Stimulated activated CD4-positive, alpha-beta T cell treated with anti-CD3 and anti-CD28 coated beads, Interleukin-2, amount 100 ng/mL, for 24 hours (primary cell): ENCODE measurements at places on chromosomes 4 and X.

- no peak for DNase-seq
These were observed 43.2 kb downstream of the ANOS1 start for GRCh38 chrX:8688776-8689175.

GRCh38 chr4:73619346-73619745 lies 890 bp downstream of the RASSF6 start:
- DNase-seq: no peak

GRCh38 chr4:95398217-95398616 lies 150.6 kb downstream of the UNC5C start:
- no peak for DNase-seq

DNA sequence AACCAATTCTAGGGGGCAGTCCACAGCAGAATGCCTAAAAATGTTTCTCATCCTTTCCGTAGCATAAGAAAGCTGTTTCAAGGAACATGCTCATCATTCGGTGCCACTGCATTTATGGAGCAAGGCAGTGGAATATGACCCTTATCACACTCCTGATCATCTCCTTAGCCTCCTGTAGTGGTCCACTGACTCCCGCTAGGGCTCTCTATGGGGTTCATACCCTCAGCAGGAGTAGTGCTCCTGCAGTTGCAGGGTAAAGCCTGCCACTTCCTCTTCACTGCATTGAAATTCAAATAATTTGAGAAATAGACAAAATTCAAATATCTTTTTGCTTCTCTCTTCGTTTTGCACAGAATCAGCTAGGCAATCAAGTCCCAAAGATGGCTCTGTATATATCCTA lies 107.0 kb downstream of the NDST3 start:
- DNase-seq: no peak

DNA sequence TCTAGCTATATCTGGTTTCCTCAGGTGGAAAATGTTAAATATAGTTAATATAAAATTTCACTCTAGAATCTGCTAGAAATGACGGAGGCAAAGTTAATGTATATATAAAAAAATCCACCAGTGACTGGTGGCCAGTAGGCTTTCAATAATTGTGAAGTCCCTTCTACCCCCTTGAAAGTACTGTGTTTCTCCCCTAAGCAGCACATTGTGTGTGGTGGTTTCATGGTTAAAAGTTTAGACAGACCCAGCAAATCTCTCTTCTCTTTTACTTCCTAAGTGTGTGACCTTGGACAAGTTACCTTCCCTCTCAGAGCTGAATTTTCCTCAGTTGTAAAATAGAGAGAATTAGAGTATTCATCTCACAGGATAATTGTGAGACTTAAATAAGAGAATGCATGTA lies 600 bp upstream of the HEPH start:
- no peak for DNase-seq

DNA sequence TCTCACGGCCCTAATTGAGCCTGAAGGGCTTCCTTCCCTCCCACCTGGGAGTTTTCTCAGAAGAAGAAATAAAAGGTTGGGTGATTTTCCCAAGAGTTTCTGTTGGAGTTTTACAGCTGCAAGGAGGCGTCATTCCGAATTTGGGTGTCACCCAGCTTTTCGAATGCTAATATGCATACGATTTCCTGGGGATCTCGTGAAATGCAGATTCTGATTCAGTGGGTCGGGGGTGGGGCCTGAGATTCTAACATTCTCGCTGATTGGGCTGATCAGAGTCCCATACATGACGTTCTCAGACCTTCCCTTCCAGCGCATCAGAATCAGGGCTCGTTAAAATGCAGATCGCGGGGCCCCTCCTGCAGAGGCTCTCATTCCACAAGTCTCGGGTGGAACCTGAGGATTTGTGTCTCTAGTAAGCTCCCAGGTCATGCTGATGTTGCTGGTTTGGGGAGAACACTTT lies 125.8 kb upstream of the STX18 start:
- no peak for DNase-seq

DNA sequence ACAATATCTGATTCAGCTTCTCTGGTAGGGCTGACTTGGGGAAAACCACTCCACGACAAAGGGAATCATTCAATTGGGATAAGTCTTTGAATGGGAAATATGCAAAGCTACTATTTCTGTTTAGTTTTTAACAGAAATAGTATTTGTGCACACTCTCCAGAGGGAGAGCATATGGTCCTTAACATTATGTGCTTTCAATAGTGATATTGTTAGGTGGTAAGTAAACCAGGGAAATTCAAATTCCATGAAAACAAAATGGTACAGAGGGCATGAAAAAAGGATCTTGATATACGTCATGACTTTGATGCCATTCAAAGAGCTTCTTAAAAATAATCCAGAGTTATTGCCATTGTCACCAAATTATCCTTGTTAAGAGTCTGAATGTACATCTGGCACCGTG lies 47.1 kb upstream of the CITED1 start:
- DNase-seq: no peak

DNA sequence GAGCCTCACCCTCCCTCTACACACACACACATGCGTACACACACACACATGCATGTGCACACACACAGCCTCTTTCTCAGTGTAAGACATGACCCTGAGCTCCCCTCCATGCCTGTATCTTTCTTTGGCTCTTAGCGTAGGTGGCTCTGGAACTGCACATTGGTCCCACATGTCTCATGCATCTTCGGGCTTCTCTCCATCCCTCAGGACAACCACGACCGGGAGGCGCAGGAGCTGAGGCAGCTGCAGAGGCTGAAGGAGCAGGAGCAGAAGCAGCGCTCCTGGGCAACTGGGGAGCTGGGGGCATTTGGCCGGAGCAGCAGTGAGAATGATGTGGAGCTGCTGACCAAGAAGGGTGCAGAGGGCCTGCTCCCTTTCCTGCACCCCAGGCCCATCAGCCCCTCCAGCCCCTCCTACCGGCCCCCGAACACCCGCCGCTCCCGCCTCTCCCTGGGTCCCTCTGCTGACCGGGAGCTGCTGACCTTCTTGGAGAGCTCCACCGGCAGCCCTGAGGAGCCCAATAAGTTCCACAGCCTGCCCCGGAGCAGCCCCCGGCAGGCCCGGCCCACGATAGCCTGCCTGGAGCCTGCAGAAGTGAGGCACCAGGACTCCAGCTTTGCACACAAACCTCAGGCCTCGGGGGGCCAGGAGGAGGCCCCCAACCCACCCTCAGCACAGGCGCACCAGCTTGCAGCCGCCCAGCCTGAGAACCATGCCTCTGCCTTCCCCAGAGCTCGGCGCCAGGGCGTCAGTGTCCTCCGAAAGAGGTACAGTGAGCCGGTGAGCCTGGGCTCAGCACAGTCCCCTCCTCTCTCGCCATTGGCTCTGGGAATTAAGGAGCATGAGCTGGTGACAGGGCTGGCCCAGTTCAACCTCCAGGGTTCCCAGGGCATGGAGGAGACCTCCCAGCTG lies 38.6 kb downstream of the FHDC1 start:
- no peak for DNase-seq

- no peak for DNase-seq
These were observed 8.7 kb upstream of the ITGB1BP2 start for GRCh38 chrX:71292669-71293365.

- DNase-seq: no peak
These were observed 31.8 kb downstream of the KLF3 start for GRCh38 chr4:38695809-38696208.

DNA sequence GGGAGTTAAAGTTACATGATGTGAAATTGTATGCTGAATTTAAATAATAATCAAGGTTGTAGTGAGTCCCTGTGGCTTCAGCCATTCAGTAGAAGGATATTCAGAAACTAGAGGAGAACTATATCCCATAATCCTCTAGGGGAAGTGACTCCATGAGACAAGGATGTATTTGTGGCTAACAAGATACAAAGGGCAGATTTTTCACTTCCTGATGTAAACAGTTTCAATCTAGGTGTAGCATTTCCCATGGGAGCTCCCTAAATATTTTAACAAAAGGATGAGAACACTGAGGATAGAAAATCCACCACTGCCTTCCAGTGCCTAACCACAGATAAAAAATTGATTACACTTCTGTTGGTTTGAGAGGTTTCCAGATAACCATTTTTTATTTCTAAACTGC lies 435.4 kb upstream of the TENM3 start:
- no peak for DNase-seq

DNA sequence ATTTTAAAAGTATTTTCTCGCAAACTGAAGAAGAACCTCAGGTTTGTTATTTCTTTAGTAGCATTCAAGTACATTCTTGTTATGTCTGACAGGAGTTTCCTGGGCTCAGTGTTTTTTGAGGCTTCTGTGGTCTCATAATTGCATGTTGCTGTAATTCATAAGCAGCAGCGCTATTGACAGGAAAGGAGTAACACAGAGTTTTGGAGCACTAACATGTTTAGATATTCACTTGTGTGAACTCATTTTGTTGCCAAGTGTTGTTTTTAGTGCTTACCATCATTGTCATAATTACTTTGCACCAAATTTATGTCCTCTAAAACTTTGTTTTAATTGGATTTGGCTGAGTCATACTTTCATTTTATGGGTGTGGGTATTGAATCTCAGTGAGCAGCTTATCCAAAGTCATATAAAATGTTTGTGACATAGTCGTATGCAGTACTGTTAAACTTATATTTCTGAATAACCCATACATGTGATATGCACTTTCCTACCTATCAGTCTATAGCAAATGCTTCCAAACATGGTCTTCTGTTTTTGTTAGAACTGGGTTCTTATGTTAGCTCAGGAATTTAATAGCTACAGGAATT lies 358.7 kb upstream of the CTSO start:
- no peak for DNase-seq

- no peak for DNase-seq
These were observed 6.3 kb upstream of the ATP10D start for GRCh38 chr4:47478804-47479203.

DNA sequence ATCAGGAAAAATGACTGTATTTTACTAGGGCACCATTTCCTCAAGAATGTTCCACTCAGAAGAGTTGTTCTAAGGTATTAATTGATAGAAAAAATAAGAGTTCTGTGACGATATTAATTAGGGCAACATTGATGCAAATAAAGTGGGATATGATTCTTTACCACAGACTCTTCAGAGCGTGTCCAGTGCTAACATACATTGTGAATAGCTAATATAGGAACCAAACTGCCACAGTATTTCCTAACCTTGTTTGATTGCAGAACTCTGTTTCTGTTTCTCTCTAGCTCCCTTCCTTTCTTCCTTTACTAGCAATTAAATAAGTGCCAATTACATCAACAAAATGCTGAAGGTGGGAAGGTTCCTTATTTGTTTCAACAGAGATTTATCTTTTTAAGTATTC lies 154.1 kb upstream of the CPEB2 start:
- no peak for DNase-seq

DNA sequence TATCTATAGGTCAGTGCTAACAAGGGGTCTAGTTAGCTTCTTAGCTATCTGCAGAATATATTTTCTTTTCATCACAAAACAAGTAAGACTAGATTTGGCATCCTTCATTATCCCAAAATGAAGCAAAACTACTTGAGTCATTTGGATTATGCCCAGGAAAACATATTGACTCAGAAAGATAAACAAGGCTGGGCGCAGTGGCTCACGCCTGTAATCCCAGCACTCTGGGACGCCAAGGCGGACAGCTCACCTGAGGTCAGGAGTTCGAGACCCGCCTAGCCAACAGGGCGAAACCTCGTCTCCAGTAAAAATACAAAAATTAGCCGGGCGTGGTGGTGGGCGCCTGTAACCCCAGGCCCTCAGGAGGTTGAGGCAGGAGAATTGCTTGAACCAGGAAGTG lies 18.0 kb upstream of the MND1 start:
- no peak for DNase-seq

DNA sequence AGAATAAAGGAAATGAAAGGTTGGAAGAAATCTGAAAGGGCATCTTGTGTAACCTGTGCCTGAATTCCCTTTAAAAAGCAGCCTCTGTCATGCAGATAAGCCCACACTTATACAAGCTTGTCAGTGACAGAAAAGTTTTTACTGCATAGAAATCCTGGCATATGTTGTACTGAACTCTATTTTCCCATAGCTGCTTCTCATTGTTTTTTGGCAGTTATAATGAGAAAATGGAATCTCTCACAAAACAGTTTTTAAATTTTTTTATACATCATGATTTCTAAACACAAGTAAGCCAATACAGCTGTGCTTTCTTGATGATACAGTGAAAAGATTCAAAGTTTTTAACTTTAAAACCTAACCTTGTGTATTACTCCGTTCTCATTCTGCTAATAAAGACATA lies 511.4 kb upstream of the ARX start:
- no peak for DNase-seq

- DNase-seq: no peak
These were observed 67.6 kb downstream of the PJA1 start for GRCh38 chrX:69097451-69098236.

DNA sequence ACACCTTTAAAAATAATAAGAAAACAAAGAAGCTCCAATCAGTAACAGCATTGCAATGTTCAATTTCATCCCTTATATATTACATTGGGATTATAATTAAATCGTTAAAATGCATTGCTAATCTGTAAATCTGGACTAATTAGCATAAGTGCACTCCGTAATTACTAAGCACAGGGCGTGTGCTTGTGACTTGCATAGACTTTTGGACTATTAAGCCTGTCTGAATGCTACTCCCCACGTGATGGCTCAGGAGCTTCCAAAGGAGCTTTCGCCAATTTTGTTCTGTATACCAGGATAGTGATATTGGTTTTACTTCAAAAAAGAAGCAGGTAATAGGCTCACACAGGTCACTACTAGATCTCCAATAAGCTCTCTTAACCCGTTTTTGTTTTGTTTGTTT lies 497.1 kb downstream of the SMARCA1 start:
- no peak for DNase-seq

- DNase-seq: no peak
These were observed at the start of gene FAM13A for GRCh38 chr4:89056953-89057398. FAM13A (minus strand) TSS chr4:89057185; CDS start chr4:89056964, 221 bp downstream.

GRCh38 chr4:1244978-1245471 lies 3.9 kb downstream of the CTBP1 start:
- no peak for DNase-seq

DNA sequence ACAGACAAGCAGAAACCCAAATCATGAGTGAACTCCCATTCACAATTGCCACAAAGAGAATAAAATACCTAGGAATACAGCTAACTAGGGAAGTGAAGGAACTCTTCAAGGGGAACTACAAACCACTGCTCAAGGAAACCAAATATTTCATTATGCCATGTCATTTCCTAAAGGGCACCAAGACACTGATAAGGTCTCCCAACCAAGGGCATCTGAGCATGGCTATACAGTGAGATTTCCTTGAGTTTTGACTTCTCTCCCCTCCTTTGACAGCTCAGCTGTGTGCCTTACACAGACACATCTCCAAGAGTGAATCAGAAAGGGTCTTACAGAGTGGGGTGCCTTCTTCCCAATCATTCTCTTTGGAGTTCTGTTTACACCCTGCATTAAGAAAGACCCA lies 40.4 kb downstream of the PCDH7 start:
- DNase-seq: no peak

GRCh38 chr4:125191232-125191631 lies 123.5 kb upstream of the FAT4 start:
- DNase-seq: no peak
